ENCODE measurements at places on chromosomes 7 and 10. TPM values are rescaled to one million over a fixed set of nuclear protein-coding genes. Genes with fewer than 3 reads are reported as not detected.

- no peak for DNase-seq
- no peak overlapping the region for H3K4me3 ChIP-seq
- no peak overlapping the region for H3K27ac ChIP-seq
Measured at GRCh38 chr10:8112230-8112905, 57.9 kb downstream of the GATA3 start.

- no peak for DNase-seq
- peaks cover 7% of the 10 kb centered on the region for H3K4me1 ChIP-seq
- H3K36me3 ChIP-seq: no peaks in the 10 kb centered on the region
- H3K27ac ChIP-seq: no peak overlapping the region
Measured at GRCh38 chr10:74164716-74165529, 13.9 kb downstream of the ADK start.

GRCh38 chr10:87991946-87992345, 128.5 kb downstream of the PTEN start:
- H3K27ac ChIP-seq: no peak overlapping the region
- no peak overlapping the region for H3K4me3 ChIP-seq
- DNase-seq: no peak
- H3K36me3 ChIP-seq: no peaks in the 10 kb centered on the region
- H3K4me1 ChIP-seq: peaks cover 5% of the 10 kb centered on the region

DNA sequence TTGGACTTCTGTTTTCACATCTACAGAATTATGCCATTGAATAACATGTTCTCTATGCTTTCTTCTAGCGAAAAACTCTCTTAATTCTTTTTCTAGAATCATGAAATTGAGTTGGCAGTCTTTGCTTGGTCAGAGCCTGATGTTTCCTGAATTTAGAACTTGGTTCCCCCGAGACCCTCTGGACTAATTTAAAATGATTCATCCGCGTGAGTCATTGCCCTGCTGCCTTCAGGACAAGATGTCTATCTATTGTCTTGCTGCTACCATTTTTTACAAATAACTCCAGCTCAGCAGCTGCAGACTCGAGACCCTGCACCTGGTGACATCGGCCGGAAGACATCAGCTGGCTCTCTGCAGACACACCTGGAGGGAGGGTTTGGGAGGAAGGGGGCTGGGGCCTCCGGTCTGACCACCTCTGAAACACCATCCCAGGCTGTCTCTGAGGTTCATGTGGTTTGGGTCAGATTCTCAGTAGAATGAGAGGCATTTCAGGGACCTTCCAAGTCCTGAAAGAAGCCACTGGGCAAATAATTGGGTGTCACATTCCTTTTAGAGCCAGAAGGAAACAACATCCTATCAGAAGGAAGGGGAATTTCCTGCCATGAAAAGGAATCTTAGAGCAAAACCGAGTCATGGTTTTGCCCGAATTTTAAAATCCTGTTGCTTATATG, 20.9 kb upstream of the KLF6 start:
- DNase-seq: peak; percentile 72
- peaks cover 62% of the 10 kb centered on the region for H3K4me1 ChIP-seq
- H3K27me3 ChIP-seq: no peaks in the 10 kb centered on the region

GRCh38 chr7:109497053-109497452, 927.4 kb downstream of the DNAJB9 start:
- DNase-seq: no peak
- no peak overlapping the region for H3K27ac ChIP-seq
- no peaks in the 10 kb centered on the region for H3K36me3 ChIP-seq
- no peaks in the 10 kb centered on the region for H3K4me1 ChIP-seq
- no peak overlapping the region for H3K4me3 ChIP-seq
- no peaks in the 10 kb centered on the region for H3K27me3 ChIP-seq

DNA sequence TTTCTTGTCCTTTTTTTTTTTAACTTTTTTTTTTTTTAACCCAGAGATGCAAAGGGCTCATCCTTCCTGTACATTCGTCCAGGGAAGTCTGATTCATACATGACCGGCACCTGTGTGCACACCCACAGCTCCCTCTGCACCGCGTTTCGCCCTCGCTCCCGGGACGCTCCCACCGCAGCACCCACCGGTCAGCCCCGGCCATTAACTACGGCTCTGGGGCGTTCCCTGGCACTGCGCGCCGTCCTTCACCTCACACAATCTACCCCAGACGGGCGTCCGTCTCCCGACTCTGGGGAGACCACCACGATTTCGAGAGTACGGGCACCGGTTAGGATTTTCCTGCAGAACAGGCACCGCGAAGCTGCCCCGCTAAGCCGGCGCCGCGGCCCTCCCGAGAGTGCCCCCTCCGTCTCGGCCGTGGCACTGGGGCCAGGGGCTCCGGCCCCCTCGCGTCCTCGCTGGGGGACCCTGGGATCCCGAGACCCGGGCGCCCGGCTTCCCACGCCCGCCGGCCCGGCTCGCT, 452 bp downstream of the ATE1 start:
- H3K27me3 ChIP-seq: no peaks in the 10 kb centered on the region
- peaks cover 27% of the 10 kb centered on the region for H3K4me1 ChIP-seq
- peak overlapping the region; percentile 94 for H3K4me3 ChIP-seq
- H3K36me3 ChIP-seq: peaks cover 5% of the 10 kb centered on the region
- peak; percentile 64 for DNase-seq

DNA sequence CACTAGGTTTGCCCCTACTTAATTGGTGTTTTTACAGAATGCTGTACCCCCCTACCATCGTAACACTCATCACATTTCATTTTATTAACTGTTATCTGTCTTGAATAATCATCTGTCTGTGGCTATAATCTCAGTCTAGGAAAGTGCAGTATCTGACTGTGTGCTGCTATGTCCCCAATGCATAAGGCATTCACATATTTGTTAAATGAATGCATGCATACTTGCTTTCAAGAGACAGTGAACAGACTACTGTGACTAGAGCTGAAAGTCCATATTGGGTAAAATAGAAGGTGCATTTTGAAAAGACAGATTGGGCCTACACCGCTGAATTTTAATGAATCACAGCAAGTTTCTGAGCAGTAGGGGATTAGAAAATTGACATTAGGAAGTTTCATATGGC, 112.3 kb downstream of the ARHGAP12 start:
- H3K27me3 ChIP-seq: no peaks in the 10 kb centered on the region
- no peaks in the 10 kb centered on the region for H3K4me1 ChIP-seq
- no peak for DNase-seq
- peaks cover 4% of the 10 kb centered on the region for H3K36me3 ChIP-seq

DNA sequence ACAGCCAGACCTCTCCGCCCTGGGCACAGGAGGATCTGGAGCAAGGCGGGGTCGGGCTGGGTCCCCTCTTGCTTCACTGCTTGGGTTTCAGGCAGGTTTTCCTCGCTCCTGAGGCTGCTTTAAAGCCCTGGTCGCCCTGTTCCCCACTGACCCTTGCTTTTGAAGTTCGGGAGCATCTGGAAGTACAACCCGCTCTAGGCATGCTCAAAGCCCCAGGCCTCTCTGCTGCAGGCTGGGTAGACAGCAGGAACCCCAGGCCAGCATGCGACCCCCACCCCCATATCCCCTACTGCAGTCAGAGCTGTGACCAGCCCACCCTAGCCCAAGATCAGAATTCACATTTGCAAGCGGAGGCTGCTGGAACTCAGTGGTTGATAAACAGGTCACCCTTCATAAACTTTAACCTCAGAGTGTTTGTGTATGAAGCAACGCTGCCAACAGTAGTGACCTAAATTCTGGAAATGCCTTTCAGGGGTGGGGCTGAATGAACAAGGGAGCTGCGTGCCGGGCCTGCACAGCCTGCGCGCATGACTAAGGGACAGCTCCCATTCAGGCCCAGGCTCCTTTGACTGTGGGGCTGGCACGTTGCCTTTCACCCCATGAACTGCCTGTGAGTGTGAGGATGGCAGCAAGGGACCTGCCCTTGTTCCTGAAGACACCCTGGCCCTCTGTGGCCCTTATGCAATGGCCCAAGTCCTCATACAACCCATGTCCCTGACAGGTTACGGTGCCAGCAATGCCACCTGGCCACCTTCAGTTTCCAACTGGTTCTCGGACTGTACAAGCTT, 52.5 kb downstream of the PROSER2 start:
- H3K4me1 ChIP-seq: peaks cover 17% of the 10 kb centered on the region
- H3K27ac ChIP-seq: no peak overlapping the region
- H3K36me3 ChIP-seq: no peaks in the 10 kb centered on the region
- H3K27me3 ChIP-seq: peaks cover 8% of the 10 kb centered on the region

GRCh38 chr10:30591249-30591670, 38.3 kb downstream of the LYZL2 start:
- DNase-seq: peak; percentile 44
- H3K36me3 ChIP-seq: no peaks in the 10 kb centered on the region
- no peaks in the 10 kb centered on the region for H3K4me1 ChIP-seq
- no peak overlapping the region for H3K27ac ChIP-seq
- H3K27me3 ChIP-seq: peaks cover 5% of the 10 kb centered on the region

GRCh38 chr10:106436123-106436715, 728.3 kb downstream of the SORCS1 start:
- H3K4me3 ChIP-seq: no peak overlapping the region
- no peaks in the 10 kb centered on the region for H3K27me3 ChIP-seq
- no peaks in the 10 kb centered on the region for H3K4me1 ChIP-seq
- no peak overlapping the region for H3K27ac ChIP-seq
- H3K36me3 ChIP-seq: no peaks in the 10 kb centered on the region

DNA sequence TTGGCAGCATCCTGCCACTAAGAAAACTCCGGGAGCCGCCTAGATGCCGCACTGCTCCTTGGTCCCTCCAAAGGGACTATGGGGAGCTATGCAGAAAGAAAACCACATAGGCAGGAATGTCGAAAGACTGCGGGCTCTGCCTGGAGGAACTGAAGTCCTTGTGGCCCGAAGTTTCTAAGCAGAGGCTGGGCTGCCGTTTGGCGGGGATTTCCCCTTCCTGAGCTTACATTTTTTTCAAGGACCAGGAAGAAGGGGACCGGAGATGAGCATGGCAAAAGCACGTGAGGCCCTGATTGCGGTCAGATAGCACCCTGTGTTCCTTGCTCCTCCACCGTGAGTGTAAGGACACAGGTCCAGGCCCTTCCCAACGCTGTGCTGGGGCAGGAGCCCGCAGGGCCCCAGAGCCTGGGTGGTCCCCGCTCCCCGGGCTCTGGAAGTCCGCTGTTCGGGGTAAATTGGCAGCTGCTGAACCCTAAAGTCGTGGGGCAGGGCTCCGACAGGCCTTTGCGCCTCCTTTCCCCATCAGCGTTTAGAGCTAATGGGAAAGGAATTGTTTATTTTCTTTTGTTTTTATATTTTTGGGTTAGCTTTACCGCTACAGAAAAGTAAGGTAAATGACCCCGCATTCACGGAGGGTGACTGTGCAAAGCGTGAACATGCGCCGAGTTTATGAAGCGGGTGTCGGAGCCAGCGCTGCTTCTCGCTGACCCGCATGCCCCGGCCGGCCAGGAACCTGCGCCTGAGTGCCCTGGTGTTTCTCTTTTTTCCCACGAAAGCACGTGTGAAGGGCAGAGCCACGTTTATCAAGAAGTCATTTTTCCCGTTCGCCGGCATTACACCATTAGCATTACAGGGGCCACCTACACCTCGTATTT, 356.5 kb upstream of the ZNF32 start:
- no peaks in the 10 kb centered on the region for H3K36me3 ChIP-seq
- H3K27me3 ChIP-seq: no peaks in the 10 kb centered on the region
- H3K27ac ChIP-seq: no peak overlapping the region
- no peak overlapping the region for H3K4me3 ChIP-seq
- H3K4me1 ChIP-seq: no peaks in the 10 kb centered on the region

GRCh38 chr7:154868921-154869320, 134.0 kb downstream of the PAXIP1 start:
- H3K4me1 ChIP-seq: peaks cover 3% of the 10 kb centered on the region
- H3K27me3 ChIP-seq: peaks cover 24% of the 10 kb centered on the region
- no peaks in the 10 kb centered on the region for H3K36me3 ChIP-seq
- no peak overlapping the region for H3K4me3 ChIP-seq

GRCh38 chr7:94301024-94301586, 93.6 kb upstream of the COL1A2 start:
- DNase-seq: no peak
- H3K4me1 ChIP-seq: no peaks in the 10 kb centered on the region
- no peak overlapping the region for H3K4me3 ChIP-seq
- H3K27me3 ChIP-seq: no peaks in the 10 kb centered on the region

- H3K4me3 ChIP-seq: no peak overlapping the region
- no peaks in the 10 kb centered on the region for H3K4me1 ChIP-seq
- H3K27me3 ChIP-seq: no peaks in the 10 kb centered on the region
- no peaks in the 10 kb centered on the region for H3K36me3 ChIP-seq
- H3K27ac ChIP-seq: no peak overlapping the region
Measured at GRCh38 chr10:119412244-119413092, 130.1 kb downstream of the RGS10 start.

- peaks cover 11% of the 10 kb centered on the region for H3K27me3 ChIP-seq
- no peak for DNase-seq
- H3K4me3 ChIP-seq: no peak overlapping the region
Measured at GRCh38 chr10:117405730-117406129, 30.5 kb upstream of the PDZD8 start.

GRCh38 chr10:82814635-82815034, 939.6 kb downstream of the NRG3 start:
- DNase-seq: no peak
- no peaks in the 10 kb centered on the region for H3K36me3 ChIP-seq
- no peak overlapping the region for H3K4me3 ChIP-seq
- no peak overlapping the region for H3K27ac ChIP-seq
- no peaks in the 10 kb centered on the region for H3K27me3 ChIP-seq

DNA sequence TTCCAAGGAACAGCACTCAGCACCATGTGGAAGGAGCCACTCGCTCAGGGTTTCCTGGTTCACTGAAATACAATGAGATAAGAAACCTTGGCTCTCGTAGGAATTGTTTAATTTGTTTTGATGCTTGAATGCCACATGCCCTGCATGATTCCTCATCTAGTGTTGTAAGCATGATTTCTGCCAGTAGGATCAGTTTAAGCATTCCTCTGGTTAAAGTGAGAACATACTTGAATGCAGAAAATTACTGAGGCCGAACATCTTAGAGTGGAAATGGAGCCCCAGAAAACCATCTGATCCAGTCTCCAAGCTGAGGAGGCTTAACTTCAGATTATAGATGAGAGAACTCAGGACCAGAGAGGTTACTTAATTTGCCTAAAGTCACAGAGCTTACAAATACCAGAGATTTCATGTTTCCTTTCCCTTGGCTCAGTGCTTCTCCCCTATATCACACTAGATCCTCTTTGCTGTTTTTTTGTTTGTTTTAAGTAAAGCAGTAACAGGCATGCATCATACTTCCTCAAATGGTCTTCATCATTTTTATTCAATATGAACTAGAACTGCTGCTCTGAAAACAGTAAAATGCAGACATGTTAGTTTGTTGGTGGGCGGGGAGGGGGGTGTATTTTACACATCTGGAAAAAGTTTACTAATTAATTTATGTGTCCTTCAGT, 125.1 kb downstream of the ADAM12 start:
- H3K4me3 ChIP-seq: no peak overlapping the region
- no peak for DNase-seq
- H3K27ac ChIP-seq: no peak overlapping the region
- no peaks in the 10 kb centered on the region for H3K4me1 ChIP-seq
- H3K27me3 ChIP-seq: no peaks in the 10 kb centered on the region
- H3K36me3 ChIP-seq: no peaks in the 10 kb centered on the region

The WAC gene
- 92.9 TPM for total RNA-seq

The BBIP1 gene
- total RNA-seq: 36.4 TPM

The SH2D4B gene
- 0.12 TPM for total RNA-seq

The SPDYE2B gene
- not detected for total RNA-seq

The PLCE1 gene
- total RNA-seq: not detected

The CCDC172 gene
- not detected for total RNA-seq
